ENCODE measurements at places on chromosomes 7 and 10.

- DNase-seq = no peak
Measured at GRCh38 chr10:21318540-21319167, 206.8 kb downstream of the SKIDA1 start.

DNA sequence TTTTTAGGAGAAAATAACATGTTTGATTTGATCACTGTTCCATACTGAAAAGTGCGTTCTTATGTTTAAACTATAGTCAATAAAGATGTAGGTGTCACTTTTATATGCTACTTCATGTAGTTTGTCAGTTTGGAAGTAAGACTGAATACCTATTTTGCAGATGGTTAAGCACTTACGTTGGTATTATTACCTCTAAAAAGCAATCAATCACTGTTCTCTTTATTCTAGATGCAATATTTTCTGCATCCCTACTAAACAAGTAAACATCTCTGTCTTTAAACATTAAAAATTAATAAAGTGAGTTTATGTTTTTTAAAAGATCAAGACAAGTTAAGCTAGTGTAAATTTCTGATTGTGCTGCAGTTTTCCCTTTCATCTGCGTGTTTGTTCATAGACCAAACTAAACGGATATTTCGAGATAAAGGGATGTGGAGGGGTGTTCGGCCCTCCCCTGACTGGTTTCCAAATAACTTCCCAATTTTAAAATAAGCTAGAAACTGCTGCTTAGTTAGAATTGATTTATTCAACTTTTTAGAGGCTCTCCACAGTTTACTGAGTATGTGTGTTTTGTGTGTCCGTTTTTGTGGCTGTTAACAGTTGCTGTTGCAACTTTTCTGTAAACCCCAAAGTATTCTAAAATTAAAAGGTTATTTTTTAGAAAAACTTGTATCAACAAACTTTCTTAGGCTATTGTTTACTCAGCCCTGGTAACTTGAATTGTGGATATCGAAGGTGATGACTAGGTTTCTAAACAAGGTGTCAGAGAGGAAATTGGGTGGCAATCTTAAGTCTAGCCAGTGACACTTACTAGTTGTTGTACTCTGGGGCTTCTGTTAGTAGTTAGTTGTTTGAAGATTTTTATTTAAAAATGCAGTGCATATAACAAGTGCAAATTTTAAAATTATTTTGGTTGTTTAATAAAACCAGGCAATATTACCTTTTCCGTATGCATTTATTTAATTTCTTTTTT is 974 bp downstream of the KIF11 start:
- no peak for DNase-seq

- DNase-seq = no peak
Measured at GRCh38 chr7:137371616-137372015, 28.1 kb upstream of the PTN start.

DNA sequence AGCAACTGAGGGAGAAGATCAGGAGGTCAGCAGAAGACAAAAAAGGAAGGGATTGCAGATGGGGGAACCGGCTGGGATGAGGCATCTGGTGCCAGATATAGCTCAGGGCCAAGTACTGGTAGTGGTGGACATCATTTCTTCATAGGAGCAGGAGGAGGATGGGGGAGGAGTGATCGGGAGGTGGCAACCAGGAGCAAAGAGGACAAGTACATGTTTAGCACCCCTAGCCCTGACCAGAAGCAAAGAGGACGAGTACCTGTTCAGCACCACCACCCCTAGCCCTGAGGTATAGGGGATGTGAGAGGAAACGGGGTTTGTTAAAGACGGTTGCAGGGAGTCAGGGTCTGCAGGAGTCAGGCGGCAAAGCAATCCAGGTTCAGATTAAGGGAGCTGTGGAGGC is 84.5 kb upstream of the NPS start:
- DNase-seq = no peak

- no peak for DNase-seq
Measured at GRCh38 chr7:19317461-19317860, 172.2 kb upstream of the FERD3L start.

DNA sequence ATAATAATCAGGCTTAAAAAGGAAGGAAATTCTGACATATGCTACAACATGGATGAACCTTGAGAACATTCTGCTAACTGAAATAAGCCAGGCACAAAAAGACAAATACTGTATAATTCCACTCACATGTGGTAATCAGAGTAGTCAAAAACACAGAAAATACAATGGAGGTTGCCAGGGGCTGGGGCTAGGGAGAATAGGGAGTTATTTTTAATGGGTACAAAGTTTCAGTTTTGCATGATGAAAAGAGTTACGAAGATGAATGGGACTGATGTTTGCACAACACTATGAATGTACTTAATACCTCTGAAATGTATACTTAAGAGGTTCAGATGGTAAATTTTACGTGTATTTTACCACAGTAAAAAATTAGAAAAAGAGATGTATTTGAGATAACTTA is 145.6 kb downstream of the DOCK4 start:
- DNase-seq = no peak

DNA sequence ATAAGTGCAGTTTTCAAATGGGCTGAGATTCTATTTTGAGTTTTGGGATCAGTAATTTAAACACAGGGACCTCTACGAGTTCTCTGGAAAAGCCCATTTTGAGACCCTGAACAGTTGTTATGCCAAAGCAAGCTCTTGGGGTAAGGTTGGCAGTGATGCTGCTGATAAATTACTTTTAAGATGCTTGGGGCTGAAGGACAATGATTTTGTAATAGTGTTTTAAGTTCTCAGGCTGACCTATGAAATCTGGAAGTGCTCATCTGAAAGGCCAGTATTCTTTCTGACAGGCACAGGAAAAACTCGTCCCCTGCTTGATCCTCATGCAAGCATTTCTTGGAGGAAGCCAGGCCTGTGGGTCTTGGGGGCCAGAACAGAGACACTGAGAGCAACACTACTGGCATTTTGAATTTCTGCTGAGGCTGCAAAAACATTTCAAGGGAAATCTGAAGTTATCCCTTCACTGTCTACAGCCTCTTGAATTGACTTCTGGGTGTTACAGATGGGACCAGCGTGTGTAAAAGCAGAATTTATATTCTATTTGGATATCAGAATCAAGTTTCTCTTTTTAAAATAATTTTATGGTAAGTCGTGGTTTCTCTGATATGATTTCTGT is 79.7 kb downstream of the AUTS2 start:
- DNase-seq = no peak

GRCh38 chr10:110651044-110651958 is 7.2 kb downstream of the RBM20 start:
- no peak for DNase-seq

DNA sequence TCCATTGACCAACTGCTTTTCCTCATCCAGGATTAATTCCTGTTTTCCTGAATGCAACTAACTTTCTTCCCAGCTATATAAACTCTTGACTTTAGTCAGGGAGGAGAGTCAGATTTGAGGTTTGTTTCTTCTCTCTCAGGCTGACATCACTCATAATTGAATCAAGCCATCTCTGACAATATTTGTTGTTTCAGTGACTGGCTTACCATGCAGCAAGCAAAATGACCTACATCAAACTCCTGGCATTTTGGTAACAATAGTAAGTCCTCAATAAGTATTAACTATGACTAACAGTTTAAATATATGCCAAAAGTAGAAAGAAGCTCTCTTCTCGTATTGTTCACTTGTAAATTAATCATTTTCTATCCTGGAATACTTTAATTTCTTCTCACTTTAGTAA is 625.7 kb upstream of the KCND2 start:
- DNase-seq = no peak

DNA sequence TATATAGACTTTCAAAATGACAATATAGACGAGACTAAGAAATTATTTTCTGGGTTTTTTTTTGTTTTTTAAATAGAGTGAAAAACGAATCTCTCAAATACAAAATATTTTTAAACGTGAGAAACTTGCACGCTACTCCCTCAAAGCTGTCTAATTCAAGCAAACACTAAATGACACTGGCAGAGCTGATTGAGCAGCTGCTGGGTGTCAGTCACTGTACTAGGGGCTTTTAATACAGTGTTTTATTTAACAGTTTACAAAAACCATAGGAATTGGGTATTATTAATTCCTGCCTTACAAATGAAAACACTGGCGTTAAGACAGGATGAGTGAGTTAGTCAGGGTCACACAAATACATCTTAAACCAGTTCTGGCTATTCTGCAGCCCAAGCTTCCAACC is 1209.6 kb upstream of the C7orf33 start:
- DNase-seq = no peak

- no peak for DNase-seq
Measured at GRCh38 chr10:112988839-112989406, 38.9 kb downstream of the TCF7L2 start.

DNA sequence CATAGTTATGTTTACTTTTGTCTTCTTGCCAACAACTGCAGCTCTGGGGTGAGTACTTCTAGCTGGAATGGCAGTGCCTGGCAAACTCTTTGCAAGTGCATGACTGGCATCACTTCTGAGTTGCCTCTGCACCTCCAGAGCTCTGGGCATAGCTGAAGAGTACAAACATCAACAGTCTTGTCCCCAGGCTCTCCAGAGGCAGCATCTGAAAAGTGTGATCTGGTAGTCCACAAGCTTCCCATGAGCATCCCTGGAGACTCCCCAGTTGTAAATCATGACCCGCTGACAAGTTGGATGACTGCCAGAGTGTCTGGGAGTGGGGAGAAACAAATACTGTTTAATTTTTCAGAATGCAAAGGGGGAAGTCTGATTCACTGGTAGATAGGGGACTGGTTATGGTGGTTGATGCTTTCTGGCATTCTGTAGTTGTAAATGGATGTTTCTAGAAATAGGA is 138.9 kb upstream of the CDK13 start:
- no peak for DNase-seq

GRCh38 chr10:97762816-97763215 is 9.0 kb downstream of the SFRP5 start:
- DNase-seq = no peak

- no peak for DNase-seq
Measured at GRCh38 chr10:75538144-75538543, 106.7 kb downstream of the LRMDA start.

DNA sequence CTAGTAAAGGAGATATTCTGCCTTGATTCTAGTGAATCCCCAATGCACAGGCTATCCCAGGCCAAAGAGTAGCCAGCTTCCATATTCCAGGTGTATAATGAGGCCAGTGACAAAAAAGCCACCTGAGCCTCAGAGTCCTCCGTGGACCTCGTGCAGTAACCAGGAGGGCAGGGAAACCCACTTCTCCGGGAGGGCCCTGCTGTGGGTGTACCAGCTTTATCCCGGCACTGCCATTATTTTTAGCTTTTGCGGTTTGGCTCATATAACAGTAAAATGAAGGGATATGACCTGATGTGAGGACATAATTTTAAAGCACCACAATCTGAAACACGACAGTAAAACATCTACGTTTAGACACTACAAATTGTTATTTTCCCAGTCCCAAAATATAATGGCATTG is 109.0 kb downstream of the SVIL start:
- DNase-seq = no peak

GRCh38 chr7:73822319-73823173 is 8.2 kb upstream of the CLDN4 start:
- no peak for DNase-seq

DNA sequence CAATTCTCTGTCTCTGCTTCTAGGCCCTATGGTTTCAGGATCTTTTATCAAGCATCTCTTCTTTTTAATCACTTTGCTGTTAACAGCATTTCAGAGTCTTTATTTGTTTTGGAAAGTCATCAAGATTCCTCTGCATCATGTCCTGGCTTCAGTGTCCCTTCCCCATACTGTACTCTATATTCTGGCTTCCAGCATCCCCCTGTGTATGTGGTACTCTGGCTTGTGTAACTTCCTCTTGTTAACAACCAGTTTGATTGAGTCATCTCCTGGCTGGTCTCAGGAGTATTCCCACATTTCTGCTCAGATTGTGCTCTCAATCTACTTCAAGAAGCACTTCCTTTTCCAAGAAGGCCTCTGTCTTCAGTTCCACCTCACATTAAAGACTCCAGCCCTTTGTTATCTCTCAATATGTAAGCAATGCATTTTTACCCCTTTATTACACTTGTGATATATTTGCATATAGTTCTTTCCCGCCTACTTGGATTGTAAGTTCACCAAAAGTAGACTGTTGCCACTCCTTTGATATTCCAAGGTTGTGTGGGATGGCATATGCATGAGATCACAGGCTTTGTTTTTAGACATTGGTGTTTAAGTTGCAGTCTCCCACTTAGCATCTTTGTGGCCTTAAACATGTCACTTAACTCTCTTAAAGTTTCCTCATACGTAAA is 15.1 kb upstream of the ATE1 start:
- no peak for DNase-seq

DNA sequence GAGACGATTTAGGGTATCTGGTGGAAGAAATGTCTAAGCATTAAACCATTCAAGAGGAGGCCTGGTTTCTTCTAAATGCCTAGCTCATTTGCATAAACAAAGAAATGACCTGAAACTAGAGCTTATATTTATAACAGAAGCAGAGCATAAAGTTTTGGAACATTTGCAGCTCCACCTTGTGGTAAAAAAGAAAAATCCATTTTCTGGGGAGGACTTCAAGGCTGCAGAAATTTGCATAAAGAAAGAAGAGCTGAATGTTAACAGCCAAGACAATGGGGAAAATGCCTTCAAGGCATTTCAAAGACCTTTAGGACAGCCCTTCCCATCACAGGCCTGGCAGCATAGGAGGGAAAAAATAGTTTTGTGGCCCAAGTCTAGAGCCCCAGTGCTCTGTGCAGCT is 362.0 kb downstream of the ZNF248 start:
- no peak for DNase-seq

GRCh38 chr7:141167381-141167964 is 93.6 kb downstream of the TMEM178B start:
- DNase-seq = no peak

GRCh38 chr10:71090801-71091200 is 121.6 kb upstream of the UNC5B start:
- no peak for DNase-seq

- no peak for DNase-seq
Measured at GRCh38 chr10:47223236-47223635, 76.8 kb upstream of the GDF10 start.

GRCh38 chr10:51926337-51926736 is 226.9 kb upstream of the CSTF2T start:
- DNase-seq = no peak

DNA sequence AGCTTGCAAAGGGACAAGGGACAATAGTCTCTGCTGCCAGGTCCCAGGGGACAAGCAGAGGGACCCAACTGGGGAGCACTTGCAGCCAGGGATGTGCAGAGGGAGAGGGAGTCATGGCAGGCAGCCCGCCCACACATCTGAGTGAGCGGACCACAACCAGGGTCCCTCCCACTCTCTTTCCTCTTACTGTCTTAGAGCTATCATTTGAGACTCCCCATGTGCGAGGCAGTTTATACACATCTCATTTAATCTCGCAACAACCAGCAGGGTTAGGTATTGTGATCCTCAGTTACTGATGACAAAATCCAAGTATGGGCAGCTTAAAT is 70.2 kb downstream of the BEND7 start:
- DNase-seq = no peak

GRCh38 chr7:52830801-52831200 is 204.6 kb upstream of the POM121L12 start:
- DNase-seq = no peak

DNA sequence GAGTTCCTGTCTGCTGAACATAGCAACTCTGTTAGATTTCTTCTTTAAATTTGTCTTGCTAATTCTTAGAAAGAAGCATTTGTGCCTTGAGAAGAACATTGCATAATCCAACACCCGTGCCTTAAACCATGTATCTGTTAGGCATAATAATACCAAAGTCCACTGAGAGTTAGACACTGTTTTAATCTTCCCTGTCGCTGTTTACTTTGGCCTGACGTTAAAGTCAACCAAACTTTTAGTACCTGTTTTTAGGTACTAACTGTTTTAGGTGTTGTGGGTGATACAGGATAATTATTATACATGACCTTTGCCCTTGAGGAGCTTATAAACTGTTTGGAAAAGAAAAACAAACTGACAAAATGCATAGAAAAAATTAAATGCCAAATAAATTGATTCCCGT is 43.6 kb downstream of the KLHDC10 start:
- DNase-seq = no peak
